ENCODE measurements at places on chromosomes 4 and X.
A peak's percentile ranks its signal among the peaks of the same experiment; 100 is the strongest.

DNA sequence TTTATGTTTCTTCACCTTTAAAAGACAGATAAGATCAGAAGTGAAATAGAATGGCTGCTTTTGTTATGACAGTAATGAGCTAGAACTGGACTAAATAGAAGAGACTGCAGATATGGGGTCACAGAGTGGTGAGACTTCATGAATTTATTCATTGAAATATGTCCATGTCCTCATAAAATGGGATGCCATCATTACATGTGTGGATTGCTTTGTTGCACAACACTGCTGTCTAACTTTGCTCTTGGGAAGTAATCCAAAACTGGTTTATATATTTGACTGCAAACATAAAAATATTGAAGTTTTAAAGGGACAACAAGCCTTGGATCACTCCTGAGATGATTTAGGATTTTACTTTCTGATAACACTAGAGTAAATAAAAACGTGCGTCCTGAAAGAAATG is 209.2 kb upstream of the FAT4 start:
- no peak for DNase-seq

GRCh38 chr4:79623021-79623870 is 215.2 kb upstream of the GK2 start:
- no peak for DNase-seq

DNA sequence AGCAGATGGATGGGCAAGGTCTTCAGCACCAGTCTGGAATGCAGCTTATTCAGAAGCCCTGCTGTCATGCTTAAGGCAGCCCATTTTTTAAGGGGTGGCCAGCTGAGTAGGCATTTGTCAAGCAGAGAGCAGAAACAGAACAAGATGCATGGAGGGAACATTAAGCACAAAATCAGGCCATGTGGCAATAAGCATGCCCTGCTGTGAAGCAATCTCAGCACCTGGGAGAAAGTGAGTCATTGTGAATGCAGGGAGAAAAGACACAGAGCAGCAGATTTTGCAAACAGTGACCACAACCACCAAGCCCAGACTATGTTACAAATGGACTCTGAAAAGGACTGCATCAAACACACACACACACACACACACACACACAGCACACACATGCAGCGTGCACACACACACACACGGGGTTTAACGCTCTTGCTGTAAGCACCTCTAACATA is 94.1 kb upstream of the GALNT7 start:
- DNase-seq = no peak

- DNase-seq = no peak
Observed at GRCh38 chrX:298993-299392, 17.8 kb downstream of the PLCXD1 start.

DNA sequence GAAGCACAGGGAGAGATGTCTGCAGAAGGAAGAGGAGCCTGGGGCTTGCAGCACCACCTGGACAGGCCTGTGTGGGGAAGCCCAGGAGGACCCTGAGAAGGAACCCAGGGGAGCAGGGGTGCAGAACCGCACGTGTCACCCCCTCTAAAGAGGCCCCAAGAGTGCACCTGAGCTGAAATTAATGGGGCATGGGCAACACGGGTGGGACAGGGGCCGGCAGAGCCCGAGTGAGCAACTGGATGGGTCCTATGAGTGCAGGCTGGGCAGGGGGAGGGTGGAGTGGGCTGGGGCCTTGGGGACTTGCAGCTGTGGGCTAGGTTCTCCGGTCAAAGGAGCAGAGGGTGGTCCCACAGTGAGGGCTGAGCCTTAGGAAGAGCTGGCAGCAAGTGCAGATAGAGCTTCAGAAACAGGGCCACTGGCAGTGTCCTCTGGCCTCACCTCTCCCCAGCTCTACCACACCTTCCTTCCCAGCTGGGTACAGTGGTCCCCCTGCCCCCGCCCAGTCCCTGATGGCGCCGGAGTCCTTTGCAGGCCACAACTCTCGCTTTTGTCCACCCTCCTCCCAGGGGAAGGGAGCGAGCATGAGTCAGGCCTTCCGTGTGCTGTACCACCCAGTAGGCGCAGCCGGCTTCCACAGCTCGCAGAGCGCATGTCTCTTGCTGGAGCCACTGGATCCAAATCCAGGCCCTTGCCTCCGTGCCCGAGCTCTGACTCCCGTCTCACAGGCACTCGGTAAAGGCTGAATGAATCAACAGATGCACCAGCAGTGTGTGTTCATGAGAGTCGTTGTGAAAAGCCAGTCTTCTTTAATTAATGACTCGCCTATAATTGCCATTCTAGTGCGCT is 131.6 kb downstream of the HMX1 start:
- DNase-seq = no peak

GRCh38 chrX:53280331-53281320 is 758 bp downstream of the IQSEC2 start:
- DNase-seq = no peak

DNA sequence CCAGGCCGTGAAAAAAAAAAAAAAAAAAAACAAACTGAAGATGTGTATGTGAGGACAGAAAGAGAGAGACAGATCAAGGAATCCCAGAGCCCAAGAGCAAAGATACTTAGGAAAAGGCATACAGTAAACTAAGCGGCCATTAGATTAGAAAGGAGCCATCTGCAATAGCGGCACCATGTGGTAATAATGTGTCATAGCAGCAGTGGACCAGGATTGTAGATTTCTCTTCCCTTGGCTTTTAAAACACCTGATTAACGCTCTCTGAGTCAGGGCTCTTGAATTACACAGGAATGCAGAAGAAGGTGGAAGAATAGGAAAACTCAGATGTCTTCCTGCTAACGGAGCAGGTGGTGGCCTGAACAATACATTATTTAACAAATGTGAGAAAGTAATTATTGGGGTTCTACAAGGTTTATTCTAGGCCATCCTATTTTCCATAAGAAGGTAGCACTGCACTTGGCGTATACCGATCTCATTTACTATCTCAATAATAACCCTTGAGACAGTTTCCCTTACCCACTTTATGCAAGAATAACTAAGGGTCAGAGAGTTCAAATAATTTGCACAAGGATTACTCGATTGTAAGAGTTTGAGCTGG is 182.7 kb downstream of the KCNIP4 start:
- peak; percentile 36 for DNase-seq

GRCh38 chrX:112085149-112085548 is 2.6 kb upstream of the TRPC5 start:
- DNase-seq = no peak

- DNase-seq = no peak
Observed at GRCh38 chrX:38973322-38973721, 172.1 kb downstream of the MID1IP1 start.

DNA sequence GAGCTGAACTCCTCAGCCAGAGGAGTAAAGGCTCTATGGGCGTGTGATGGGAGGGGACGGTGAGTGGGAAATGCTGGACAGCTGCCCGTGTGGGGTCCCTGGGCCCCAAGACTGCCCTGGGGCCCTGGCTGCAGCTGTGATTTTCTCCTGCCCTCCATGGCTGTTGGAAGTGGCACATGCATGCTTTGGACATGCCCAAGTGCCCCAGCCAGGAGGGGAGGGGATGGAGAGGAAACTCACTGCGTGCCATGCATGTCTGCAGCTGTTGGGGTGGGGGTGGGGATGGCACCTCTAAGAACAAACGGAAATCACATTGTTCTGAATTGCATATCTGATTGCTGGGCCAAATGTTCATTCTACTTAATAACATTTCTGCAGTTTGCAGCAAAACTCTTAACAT is 52.4 kb downstream of the MID2 start:
- DNase-seq = no peak

- no peak for DNase-seq
Observed at GRCh38 chr4:80393970-80394250, 58.4 kb downstream of the CFAP299 start.

- no peak for DNase-seq
Observed at GRCh38 chr4:39106011-39106410, 44.0 kb downstream of the KLHL5 start.

- DNase-seq = no peak
Observed at GRCh38 chr4:103307453-103308247, 109.5 kb upstream of the CENPE start.
